Stimulated activated CD4-positive, alpha-beta T cell treated with anti-CD3 and anti-CD28 coated beads, TNF-alpha, amount 100 ng/mL, for 24 hours (primary cell): ENCODE measurements at places on chromosomes 7 and 10.

GRCh38 chr7:106895246-106895864, 30.3 kb downstream of the PIK3CG start:
- DNase-seq = no peak

GRCh38 chr7:151374139-151374538, 32.5 kb downstream of the NUB1 start:
- DNase-seq = no peak

GRCh38 chr10:72085166-72085565, 3.2 kb downstream of the SPOCK2 start:
- no peak for DNase-seq

DNA sequence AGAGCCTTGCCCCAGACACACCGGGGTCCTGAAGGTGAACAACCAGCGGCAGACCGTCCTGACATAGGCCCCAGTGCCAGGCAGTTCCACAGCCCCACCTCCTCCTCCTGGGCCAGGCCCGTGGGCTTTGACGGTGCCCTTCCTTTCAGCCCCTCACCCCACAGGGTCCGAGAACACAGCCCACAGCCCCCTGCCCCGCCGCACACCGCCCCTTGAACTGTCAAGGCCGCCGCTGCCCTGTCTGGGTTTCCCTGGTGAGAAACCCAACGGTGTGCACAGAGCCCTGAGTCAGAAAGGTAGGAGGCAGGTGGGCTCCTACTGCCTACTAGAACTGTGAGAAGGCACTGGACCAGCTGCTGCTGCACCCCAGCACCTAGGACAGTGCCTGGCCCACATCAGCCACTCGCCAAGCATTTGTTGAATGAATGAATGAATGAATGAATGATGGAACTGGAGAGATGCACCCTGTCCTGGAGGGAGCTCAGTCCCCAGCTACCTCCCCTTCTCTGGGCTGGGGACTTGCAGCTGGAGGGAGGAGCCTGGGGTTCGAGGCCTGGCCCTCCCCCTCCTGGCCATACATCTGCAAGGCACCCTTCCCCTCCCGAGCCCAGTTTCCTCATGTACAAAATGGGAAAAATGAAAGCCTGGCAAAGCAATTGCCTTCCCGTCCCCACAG, 117.9 kb downstream of the SLIT1 start:
- no peak for DNase-seq

- no peak for DNase-seq
Measured at GRCh38 chr7:30116771-30117170, 18.0 kb upstream of the MTURN start.

GRCh38 chr10:130771491-130771946, 540.0 kb downstream of the TCERG1L start:
- DNase-seq = no peak

GRCh38 chr7:105711726-105712402, 130.6 kb upstream of the EFCAB10 start:
- DNase-seq = no peak

DNA sequence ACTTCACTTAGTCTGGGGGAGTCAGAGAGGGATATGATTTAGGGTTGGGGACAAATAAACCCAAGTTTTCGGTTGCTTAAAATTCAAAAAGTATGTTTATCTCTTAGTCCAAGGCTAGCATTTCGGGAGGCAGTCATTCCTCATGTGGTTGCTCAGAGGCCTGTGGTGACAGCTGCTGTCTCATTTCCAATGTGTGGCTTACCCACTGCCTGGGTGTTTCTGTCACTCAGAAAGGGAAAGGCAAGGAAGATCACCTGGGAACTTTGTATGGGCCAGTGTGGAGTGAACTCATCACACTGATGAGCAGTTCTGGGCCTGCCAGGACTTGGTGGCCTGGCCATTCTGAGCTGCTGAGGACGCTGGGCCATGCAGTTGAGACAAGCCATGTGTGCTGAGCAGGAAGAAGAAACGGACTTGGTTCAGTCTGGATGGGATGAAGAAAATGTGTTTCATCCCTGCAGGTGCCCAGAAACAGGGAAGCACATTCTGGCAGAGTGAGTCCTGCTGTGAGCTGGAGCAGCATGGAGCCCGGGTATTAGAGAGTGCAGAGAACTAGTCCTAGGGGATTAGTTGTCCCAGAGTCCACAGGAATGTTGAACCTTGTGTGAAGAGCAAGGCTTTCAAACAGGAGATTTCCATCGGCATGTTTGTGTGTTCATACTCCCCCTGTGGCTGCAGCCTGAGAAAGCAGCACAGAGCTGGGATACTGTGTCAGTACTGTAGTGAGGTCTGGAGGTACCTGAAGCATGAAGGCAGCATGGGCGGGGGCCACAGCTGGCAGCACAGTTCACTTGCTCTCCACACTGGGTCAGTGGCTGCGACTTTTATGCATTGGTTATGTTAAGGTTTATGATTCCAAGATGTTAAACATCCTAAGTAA, 211.1 kb upstream of the IGFBP3 start:
- DNase-seq = no peak

GRCh38 chr7:108404509-108405420, 51.5 kb downstream of the NRCAM start:
- DNase-seq = no peak

GRCh38 chr10:117536072-117536865, 6.3 kb upstream of the EMX2 start:
- no peak for DNase-seq

GRCh38 chr7:28984631-28985030, 26.5 kb upstream of the TRIL start:
- DNase-seq = no peak

DNA sequence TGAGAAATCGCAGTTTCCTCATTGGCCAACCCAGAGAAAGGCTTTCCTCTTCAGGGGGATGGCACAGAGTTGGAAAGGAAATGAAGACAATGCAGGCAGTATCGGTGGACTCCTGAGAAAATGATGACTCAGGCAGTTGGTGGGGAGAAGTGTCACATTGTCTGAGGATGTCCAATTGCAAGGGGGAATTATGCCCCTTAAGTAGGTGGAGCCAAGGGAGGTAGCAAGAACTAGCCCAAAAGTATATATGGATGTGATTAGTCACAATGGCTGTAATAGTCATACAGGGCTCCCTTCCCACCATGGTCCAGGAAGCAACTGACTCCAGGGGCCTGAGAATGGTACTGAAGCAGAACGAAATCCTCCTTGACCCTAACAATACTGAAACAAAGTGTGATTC, 58.3 kb upstream of the EGFR start:
- DNase-seq = no peak

DNA sequence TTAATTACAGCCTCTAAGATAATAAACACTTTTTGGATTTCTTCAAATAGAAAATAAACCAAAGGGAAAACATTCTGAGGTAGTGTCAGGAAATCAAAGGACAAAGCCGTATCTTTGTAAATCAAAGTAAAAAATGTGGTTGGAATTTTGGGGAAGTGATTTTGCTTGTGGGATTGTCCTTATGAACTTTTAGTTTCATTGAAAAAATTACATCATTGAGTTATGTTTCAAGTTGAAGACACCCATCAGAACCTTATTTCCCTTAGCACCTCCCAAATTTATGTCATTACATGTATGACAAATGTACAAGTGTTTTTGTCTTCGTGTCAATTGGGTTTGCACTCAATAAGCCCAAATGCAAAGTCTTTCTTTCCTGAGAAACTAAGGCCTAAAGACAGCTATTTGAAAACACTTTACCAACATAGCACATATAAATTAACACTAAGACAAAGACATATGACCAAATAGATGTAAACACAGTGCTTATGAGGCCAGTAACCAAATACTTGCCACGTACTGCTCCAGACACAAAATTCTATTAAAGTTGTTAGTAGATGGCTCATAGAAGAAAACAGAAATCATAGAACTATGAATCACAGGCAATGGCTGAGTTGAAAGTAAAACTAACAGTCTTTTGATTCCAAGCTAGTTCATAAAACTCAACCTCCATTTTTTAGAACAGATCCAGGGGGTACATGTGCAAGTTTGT, 26.9 kb upstream of the LAMB4 start:
- DNase-seq = no peak

DNA sequence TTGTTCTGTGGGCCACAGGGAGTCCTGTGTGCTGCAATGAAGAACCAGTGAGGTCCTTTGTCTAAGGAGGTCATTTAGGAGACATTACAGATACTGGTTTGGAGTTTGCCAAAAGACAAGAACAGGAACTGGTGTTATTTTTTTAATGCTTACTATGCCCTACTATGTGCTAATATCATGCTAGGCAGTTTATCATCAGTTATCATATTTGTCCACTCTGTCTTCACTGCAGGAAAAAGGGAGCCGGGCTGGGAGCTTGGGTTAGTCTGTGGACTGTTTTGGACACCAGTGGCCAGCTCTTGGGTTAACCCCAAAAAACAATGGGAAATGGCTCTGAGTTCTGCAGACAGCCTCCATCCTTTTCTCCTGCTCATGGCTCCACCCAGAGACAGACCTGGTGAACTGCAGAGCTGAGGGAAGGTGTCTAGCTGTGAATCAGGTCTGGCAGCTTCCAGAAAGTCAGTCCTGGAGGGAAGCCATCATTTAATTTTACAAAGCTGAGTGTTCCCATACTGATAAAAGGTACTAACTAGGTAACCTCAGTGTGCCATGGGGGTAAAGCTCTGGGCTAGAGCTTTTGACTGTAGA, 101.2 kb upstream of the ZNF746 start:
- peak; percentile 15 for DNase-seq

DNA sequence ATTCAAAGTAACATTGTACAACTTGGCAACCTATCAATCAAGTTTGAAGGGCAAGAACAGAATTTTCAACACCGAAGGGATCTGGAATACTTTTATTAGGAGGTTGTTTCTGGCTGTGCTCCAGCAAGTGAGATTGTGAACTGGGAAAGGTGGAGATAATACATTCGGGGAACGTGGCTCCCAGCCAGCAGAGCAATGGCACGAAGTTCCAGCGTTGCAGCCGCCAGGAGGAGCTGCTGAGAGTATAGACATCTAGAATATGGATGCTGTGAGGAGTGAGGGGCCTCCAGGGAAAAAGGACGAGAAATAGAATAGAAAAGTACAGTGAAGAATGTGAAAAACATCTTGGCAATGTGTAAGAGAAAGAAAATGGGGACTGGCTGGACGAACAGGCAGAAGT, 69.5 kb downstream of the TCERG1L start:
- peak; percentile 21 for DNase-seq
